ENCODE measurements at places on chromosomes 3 and 15. TPM values are rescaled to one million over a fixed set of nuclear protein-coding genes. Genes with fewer than 3 reads are reported as not detected.

Gene AHSG
- polyA plus RNA-seq: not detected

Gene CLRN1
- polyA plus RNA-seq: not detected

DNA sequence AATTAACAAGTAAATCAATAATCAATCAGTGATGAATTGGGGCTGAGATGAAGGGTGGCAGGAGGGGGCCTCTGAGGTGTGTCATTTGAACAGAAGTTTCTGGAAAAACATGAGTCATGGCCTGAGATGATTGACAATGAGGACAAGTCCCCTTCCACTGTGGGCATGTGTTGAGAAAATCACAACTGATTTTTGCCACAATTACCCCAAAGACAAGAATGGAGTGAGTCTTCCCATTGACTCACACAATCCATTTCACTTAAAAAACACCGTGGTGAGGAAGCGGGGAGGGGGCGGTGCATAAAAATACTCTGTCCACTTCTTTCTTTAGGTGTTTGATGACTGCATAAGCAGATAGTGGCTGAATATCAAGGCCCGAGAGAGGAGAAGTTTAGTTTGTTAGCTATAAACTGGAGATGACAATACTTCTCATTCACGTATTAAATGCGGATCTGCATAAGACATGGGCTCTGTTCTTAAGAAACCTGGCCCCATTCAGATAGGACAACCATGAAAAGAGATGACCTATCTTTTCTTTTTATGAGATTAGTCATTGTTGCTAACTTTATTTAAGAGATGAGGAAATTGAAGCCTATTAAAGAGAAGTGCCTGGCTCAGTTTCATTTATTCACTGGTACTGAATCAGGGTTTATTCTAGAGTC lies 34.7 kb downstream of the SHC4 start:
- no peak for DNase-seq

Gene PTX3
- polyA plus RNA-seq: 41.3 TPM

Gene GOLGA8O
- 2.0 TPM for polyA plus RNA-seq

Gene GOLGA6L4
- 27.0 TPM for polyA plus RNA-seq

DNA sequence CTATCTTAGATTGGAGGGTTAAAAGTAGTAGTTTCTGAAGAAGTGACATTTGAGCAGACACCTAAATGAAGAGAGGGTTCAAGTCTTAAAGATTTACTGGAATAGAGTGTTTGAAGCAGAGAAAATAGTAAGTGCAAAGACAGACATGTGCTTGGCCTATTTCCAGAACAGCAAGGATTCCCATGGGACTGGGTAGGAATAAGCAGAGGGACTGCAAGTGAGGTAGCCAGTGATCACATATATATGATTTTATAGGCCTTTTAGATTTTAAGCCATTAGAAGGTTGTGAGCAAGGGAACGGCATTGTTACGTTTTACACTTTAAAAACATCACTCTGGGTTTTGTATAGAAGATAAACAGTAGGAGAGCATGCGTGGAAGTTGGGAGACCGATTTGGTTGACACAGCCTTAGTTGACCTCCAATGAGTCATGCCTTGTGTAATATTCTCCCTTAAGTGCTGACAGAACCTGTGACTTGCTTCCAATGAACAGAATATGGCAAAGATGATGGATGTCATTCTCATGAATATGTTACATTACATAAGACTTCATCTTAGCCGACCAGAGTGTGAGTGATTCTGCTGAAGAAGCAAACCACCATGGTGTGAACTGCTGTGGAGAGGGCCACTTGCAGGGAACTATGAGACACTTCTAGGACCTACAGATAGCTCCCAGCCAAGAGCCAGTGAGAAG lies 37.1 kb upstream of the SLC4A7 start:
- no peak for DNase-seq

- DNase-seq: no peak
Measured at GRCh38 chr3:52896613-52897012, 735 bp downstream of the STIMATE start.

Gene MINAR1
- polyA plus RNA-seq: 0.51 TPM

Gene SYNM
- 7.2 TPM for polyA plus RNA-seq

DNA sequence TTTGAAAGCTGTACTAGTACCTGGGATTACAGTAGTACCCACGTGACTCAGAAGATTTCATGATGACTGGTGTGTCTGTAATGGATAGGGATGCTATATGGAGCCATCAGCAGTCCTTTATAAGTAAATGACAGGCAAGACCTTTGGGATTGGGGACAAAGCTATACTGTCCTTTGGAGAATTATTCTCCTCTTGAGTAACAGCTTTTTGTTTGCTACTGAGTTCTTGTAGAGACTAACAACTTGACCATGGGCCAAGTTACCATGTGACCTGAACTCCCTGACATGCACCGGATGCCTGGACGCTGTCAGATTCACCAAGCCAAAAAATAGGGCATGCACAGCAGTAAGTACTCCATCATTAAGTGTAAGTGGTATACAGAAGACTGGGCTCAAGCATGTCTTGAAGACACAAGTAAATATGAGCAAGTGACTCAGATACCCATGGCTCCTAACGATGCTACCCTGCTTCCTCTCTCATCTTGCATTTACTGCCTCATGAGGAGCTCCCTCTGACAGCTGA lies 12.9 kb downstream of the SEC11A start:
- peak; percentile 78 for DNase-seq

- DNase-seq: no peak
Measured at GRCh38 chr15:35167675-35168074, 82.6 kb upstream of the NANOGP8 start.
